ENCODE measurements at places on chromosomes 7 and 10.

DNA sequence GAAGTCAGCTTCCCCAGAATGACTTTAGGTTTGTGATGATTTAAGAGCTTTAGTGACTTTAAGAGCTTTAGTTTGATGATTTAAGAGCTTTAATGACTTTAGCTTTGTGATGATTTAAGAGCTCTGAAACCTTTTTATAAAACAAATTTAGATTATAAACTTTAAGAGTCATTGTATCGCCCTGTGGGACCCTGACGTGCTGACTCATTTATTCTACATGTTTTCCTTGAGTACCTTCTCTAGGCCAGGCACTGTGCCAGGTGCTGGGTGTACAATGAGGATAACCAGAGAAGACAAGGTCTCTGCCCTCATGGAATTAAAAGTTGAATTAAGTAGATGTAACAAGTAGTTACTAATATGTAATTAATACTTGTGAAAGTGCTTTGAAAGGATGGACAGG, 45.4 kb downstream of the CNNM1 start:
- no peak for DNase-seq

- no peak for DNase-seq
Measured at GRCh38 chr7:3568516-3568915, 267.5 kb downstream of the SDK1 start.

- DNase-seq = no peak
Measured at GRCh38 chr7:5697754-5698424, 83.6 kb downstream of the RNF216 start.

DNA sequence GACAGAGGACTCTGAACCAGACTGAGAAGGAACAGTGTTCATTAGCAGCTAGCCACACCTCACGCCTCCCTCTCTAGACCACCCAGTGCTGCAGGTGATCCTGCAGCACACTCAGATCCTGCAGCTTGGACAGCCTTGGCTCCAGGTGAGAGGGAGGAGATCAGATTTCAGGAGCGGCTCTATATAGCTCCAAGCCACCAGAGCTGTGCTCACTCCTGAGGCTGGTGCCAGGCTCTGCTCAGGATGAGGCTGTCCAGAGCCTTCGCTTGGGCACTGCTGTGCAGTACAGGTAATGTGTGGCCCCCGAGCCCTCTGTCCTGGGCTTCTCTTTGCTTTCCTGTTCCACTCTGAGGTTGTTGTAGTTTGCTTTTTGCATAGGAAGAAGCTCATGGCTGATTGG, 42.4 kb downstream of the C10orf120 start:
- DNase-seq = no peak

GRCh38 chr10:117539361-117539773, 3.2 kb upstream of the EMX2 start:
- DNase-seq = no peak

- peak; percentile 43 for DNase-seq
Measured at GRCh38 chr7:17402628-17403278, 104.3 kb downstream of the AHR start.

- DNase-seq = no peak
Measured at GRCh38 chr10:49509771-49510303, 29.1 kb downstream of the ERCC6 start.

DNA sequence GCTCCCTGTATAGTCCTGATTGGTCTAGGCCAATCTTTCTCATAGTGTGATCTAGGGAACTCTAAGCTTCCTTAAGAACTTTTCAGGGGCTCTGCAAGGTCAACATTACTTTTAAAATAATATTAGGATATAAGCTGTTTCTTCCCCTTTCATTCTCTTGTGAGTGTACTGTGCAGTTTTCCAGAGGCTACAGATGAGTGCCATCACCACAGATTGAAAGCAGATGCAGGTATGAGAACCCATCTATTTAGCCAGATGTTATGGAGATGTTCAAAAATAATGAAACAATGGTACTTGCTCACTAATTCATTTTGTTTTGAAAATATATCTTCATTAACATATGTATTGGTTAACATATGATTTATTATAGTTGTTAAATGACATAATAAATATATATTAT, 169.2 kb upstream of the SEMA3A start:
- DNase-seq = no peak

DNA sequence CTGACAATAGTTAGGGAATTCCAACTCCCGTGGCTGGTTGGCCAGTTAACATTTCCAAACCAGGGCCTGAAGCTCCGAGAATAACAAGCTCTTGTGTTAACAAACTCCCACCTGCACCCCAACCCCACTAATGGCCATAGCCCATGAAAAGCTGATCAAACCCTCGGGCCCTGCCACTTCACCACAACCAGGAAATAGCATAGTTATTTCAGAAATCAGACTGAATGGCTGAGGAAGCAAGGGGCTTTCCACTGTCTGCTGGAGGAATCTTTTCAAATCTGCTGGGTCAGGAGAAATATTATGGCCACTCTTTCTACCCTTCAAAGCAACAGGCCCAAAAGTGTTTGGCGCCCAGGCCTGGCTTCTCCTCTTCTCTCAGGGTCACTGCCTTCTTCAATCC, 145.6 kb downstream of the GLCCI1 start:
- no peak for DNase-seq

GRCh38 chr7:100546129-100546925, 7.3 kb downstream of the AGFG2 start:
- no peak for DNase-seq

DNA sequence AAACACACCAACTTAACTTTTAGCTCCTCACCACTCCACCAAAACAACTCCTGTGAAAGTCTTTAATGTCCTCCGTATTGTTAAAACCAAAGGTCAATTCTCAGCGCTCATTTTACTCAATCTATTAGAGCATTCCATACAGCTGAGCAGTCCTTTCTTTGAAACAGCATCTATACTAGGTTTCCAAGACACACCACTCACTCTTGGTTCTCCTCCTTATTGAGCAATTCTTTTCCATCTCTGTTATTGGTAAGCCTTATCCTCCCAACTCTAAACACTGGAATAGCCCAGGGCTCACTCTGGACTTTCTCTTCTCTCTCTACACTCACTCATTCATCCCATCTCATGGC, 34.9 kb downstream of the COA1 start:
- no peak for DNase-seq

DNA sequence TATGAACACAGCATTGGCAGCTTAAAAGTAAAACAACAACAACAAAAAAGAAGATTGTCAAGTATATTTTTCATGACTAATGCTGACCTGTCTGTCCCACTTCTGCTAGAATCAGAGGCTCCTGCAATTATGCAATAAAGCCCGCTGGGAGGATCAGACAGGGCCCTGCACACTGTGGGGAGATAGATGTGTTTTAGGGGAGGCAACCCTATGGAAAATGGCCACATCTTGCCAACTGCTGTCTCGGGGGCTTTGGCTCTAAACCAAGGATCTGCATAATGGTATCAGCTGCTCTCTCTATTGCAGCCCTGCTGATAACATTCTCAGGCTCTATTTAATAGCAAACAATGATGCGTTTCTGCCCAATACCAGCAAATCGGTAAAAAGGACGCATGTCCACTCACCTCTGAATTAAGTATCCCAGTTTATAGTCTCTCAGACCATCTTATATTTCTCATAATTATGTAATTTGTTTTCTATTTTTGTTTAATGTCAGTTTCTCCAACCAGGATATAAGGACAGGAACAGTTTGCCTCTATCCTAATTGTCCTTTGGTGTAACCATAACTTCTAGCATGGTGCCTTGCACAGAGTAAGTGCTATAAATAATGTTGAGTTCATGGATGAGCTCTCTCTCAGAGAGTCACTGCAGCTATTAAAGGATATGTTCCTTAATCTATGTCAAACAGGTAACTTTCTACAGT, 15.3 kb upstream of the PRKAR2B start:
- no peak for DNase-seq

GRCh38 chr7:152054367-152055230, 29.1 kb downstream of the GALNT11 start:
- DNase-seq = no peak

DNA sequence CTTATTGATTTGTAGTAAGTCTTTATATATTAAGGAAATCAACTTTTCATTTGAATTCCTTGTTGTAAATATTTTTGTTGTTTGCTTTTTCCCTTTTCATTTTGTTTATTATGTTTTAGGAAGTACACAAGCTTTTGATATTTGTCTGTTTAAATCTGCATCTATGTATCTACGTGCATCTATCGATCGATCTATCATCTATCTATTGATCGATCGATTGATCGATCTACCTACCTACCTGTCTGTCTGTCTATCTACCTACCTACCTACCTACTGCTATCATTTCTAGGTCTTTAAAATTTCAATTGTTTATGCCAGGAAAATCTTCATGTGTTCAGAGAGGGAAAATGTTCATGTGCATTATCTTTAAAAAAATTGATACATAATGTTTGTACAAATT, 216.8 kb upstream of the MTPN start:
- no peak for DNase-seq

GRCh38 chr7:133675510-133676218, 422.8 kb downstream of the EXOC4 start:
- no peak for DNase-seq

- peak; percentile 14 for DNase-seq
Measured at GRCh38 chr7:12730523-12730922, 43.1 kb downstream of the ARL4A start.

DNA sequence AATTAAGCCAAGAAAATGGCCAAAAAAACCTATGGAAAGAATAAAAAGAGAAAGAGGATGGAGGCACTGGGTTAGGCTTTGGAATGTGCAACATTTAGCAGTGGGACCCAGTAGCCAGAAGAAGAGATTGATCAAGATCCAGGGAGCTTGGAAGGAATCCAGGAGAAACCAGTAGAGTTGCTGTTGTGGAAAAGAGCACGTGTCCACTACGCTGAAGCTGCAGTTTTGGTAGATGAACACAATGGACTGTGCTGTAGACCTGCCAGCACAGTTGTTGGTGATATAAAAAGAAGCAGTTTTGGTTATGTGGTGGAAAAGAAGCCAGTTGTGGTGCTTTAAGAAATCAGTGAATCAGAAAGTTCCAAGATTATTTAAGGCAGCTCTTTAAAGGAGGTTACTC, 802.2 kb upstream of the POM121L12 start:
- peak; percentile 46 for DNase-seq

DNA sequence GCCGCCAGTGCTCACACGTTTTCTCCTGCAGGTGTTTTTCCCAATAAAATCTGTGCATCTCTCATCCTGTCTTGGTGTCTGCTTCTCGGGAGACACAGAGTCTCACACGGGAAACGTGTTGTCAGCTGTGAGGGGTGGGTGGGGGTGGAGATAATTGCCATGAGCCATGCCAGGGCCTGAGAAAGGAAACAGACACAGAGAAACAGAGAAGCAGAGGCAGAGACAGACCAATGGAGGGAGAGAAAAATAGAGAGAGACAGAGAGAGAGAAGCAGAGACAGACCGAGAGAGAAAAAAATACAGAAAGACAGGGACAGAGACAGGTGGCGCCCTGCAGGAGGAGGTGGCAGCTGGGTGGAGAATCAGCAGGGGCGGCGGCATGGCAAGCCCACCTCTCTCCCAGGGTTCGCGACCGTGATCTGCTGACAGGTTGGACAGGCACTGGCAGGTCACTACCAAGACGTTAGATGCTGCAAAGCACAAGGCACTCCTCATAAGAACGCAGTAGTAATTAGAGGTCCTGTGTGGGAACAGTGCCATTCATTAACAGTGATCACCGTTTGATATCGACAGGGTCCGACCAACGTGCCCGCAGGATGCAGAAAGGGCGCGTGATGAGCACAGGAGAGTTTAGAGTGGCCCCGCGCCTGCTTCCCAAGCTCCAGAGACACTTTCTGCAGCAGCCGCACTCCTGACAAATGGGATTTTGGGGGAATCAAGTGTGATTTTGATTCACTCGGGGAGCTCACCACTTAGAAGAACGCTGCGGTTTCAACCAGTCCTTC, 70.5 kb upstream of the INSIG1 start:
- DNase-seq = no peak

- no peak for DNase-seq
Measured at GRCh38 chr7:18020138-18020715, 7.4 kb downstream of the PRPS1L1 start.

DNA sequence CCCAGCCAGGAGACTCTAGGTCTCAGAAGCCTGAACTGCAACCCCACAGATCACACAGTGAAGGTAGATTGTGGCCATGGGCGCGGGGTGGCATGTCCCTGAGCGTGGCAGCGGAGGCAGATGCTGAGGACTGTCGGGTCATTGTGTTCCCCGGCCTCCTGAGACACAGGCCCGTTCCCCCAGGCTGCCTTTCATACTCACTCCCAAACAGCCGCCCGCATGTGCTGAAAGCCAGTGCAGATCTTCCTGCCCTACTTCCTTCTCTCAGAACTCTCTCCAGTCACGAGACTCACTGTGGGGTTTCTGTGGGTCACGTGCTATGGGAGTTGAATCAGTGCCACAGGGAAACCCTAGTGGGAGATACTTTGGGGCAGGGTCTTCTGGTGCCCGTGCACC, 48.0 kb downstream of the ZNF467 start:
- no peak for DNase-seq

- DNase-seq = no peak
Measured at GRCh38 chr10:2990764-2991163, 76.6 kb upstream of the PFKP start.

DNA sequence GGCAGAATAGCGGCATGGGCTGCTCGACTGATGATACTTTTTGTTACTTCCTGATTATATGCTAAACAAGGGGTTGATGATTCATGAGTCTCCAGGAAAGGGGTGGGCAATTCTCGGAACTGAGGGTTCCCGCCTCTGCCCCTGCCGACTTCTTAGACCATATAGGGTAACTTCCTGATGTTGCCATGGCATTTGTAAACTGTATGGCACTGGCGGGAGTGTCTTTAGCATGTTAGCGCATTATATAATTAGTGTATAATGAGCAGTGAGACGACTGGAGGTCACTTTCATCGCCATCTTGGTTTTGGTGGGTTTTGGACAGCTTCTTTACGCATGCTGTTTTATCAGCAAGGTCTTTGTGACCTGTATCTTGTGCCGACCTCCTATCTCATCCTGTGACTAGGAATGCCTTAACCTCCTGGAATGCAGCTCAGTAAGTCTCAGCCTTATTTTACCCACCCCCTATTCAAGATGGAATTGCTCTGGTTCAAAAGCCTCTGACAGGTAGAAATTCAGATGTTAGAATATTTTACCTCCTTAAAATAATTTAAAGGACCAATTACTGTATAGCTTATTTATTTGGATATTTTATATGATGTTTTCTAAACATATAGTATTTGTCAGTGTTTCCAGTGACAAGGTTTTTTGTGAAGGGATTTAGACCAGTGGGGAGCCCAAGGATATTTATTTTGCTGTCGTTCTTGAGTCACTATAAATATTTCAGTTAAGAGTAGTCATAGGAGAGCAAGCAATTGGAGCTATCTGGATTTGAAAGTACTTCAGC, 90.1 kb upstream of the PIK3CG start:
- no peak for DNase-seq

DNA sequence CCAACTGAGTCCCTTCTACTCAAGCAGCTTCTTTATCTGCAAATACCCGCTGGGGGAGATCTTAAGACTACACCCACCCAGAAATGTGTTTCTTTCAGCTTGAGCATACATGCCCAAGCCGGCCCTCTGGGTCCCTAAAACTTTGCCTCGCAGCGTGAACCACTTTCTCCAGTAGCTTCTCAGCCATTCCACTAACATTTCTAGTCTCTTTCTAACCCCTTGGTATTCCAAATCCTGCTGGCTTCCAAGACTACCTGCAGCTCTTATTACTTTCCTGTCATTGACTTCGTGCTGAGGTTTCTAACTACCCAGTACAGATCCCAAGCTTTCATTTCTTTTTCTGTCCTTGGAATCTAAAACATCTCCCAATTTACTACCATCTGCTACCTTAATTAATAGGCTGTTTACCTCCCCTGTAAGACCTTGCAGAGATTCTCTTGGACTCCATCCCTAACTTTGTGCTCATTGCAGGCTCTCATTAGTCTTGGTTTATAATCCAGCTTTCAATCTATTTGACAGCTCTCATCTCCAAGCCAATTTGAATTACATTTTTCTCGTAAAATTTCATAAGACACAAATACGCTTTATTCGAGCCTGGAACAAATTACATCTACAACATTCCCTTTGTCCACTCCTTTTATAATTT, 153.6 kb downstream of the FGFR2 start:
- no peak for DNase-seq

All from RPMI8226 (cell line).